NCI-H1092 (cell line): ENCODE measurements at places on chromosomes 2 and 18.
A peak's percentile ranks its signal among the peaks of the same experiment; 100 is the strongest.

GRCh38 chr2:191757208-191757607, 79.3 kb downstream of the NABP1 start:
- DNase-seq = no peak

DNA sequence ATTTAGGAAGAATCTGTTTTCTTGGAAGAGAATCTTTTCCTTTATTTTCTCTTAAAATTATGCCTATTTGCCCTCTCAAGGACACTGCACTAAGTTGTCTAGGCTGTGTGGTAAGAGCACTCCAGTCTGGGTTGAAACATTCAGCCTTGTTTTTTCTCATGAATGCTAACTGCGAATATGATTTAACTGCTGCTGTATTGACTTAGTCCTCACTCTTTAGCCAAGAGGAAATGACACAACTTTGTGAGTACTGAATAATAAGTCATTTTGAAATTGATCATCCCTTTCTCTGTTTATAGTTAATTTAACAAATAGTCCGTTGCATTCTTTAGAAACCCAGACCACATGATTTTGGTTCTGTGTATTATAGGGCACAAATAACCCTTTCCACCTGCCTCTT, 4.5 kb upstream of the RND3 start:
- no peak for DNase-seq

GRCh38 chr2:16162491-16163040, 222.2 kb downstream of the MYCN start:
- DNase-seq = no peak

- no peak for DNase-seq
Measured at GRCh38 chr2:205895981-205896655, 189.9 kb downstream of the INO80D start.

GRCh38 chr2:65710779-65711295, 278.4 kb upstream of the SPRED2 start:
- DNase-seq = no peak

GRCh38 chr18:59690996-59691395, 6.2 kb downstream of the CCBE1 start:
- peak; percentile 17 for DNase-seq

DNA sequence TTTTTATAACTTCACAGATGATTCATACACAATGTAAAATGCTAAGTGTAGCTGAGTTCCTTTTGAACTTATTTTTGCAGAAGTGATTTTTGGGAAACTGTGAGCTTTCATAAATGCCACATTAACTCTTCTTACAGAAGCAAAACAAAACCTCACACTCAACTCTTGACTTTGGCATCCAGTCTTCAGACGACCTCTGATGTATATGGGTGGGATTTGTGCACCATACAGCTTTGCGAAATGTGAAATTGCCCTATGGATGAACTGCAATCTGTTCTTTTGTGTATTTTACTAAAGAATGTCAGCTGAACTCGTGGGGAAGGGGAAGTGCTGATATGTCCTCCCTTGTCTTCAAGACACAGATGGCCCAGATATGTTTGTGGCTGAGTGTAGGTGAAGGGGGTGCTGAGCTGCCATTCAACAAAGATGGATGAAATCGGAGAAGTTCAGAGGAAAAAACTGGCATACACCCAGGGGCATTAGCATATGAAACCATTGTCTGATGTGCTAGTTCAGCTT, 218.3 kb downstream of the PTGR3 start:
- DNase-seq = peak; percentile 64

DNA sequence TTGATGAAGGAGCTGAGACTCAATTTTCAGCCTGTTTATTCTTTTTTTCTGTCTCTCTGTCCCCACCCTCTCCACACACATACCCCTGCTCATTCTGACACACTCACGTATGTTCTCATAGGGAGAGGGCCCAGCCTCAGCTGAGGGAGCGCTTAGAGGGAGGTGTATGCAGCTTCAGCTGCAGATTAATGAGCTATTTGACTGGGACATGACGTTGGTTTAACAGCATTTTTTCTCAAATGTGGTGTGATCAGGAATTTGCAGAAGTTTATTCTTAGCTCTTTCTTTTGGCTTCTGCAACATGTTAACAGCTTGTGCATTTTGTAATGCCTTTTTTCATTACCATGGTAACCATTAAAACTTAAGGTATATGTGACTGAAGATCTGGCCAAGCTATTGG, 1547.1 kb upstream of the PIK3C3 start:
- no peak for DNase-seq

- no peak for DNase-seq
Measured at GRCh38 chr2:170966648-170967396, 37.8 kb downstream of the GORASP2 start.

GRCh38 chr2:18268400-18268799, 292.1 kb downstream of the RDH14 start:
- no peak for DNase-seq

DNA sequence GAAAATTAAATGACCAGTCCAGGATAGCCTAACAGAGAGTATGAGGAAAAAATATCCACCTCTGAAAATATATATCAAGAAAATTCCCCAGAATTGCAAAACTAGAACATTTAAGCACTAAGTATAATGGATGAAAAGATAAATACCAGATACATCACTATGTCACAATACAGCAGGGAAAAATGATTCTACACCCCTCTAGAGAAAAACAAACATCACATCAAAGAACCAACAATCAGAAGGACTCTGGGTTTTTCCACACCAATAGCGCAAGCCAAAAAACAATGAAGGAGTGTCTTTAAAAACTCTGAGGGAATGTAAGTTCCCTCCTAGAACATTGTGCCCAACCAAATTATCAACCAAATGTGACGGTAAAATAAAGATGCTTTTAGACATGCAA, 13.7 kb downstream of the BUB1 start:
- no peak for DNase-seq

DNA sequence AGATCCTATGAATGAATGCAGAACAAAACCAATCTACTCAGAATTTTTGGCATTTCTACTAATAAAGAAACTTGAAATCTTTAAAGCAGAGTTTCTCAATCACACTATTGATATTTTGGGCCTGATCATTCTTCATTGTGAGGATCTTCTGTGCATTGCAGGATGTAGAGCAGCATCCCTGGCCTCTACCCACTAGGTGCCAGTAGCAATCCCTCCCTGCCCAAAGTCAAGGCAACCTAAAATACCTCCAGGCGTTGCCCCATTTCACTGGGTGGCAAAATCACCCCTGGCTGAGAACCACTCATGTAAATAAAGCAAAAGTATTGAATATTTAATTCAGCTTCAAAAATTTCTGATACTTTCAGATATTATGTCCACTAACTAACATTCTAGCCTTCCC, 213.0 kb downstream of the SP3 start:
- DNase-seq = no peak

DNA sequence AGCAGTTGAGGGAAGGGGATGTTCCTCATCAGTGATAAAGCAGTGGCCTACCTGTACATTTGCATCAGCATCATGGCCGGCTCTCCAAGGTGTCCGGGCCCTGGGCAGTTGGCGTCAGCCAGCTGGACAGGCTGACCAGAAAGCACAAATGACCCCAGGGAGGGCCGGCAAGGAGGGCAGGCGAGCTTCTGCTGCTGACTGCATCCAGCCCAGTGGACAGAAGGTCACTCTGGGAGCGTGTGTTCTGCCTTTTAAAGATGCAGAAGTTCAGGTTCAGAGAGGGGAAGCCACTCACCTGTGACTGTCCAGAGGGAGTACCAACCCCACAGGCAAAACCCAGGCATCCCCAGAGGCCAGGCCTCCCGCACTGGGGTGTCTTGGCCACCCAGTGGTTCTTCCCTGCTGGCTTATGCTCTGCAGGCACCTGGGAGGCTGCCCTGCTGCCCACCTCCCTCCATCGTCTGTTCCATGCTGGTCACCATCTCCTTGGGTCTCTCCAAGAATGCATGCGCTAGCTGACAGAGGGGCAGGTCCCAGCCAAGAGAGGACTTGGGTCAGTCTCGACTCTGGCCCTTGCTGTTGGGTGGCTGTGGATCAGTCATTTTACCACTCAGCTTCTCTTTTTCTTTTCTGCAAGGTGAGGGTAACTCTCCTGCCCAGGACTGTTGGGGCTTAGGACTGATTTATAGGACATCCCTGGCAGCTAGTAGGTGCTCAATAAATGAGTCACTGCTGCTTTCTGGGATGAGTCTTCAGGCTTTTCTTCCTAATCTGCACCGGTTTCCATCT, 89.9 kb downstream of the INHBB start:
- no peak for DNase-seq

DNA sequence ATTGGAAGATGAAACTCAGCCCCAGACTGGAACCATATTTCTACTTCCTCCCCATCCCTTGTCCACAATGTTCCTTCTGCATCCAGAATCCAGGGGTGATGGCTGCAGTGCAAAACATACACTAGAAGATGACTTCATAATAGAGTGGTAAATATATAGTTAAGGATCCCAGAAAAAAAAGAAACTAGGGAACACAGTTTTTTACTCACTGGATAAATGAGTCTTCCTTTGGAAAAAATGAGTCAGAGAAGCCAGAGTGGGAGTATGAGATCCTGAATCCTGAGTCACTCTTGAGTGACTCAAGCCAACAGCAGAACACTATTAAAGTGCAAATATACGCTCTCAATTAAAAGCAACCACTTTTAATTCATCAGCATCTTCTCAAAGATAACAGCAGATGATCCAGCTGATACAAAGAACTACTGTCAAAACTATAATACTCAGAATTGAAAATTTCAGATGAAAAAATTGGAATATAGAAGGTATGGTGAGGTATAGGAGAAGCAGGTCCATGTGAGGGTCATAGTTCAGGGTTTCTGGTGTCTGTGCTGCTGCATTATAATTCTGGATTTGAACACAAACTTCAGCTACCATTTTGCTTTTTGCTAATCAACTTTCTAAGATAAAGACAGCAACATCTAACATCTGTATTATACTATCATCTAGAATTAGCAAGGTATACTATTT, 987.2 kb upstream of the CDH2 start:
- DNase-seq = no peak

GRCh38 chr2:215765729-215766360, 247.5 kb downstream of the MREG start:
- no peak for DNase-seq
